ENCODE measurements at places on chromosomes 6 and 20.

GRCh38 chr6:126266664-126267063 lies 73.3 kb upstream of the CENPW start:
- no peak for DNase-seq

DNA sequence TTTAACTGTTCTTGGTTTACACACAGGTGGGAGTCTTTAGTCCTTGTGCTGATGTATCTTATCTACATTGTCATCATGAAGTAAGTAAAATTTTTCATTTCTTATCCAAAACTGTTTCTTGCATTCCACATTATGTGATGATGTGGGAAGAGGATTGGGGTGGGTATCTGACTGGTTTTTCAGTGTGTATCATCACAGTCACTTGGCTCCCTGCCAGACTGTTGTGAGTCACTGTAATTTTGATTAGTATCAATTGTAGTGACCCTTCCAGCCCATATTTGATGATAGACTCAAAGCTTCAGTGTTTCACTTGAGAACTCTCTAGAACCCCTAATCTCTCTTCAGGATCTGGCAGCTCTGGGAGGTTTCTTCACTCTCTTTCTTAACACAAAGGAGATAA lies 84.5 kb upstream of the RIN2 start:
- no peak for DNase-seq

DNA sequence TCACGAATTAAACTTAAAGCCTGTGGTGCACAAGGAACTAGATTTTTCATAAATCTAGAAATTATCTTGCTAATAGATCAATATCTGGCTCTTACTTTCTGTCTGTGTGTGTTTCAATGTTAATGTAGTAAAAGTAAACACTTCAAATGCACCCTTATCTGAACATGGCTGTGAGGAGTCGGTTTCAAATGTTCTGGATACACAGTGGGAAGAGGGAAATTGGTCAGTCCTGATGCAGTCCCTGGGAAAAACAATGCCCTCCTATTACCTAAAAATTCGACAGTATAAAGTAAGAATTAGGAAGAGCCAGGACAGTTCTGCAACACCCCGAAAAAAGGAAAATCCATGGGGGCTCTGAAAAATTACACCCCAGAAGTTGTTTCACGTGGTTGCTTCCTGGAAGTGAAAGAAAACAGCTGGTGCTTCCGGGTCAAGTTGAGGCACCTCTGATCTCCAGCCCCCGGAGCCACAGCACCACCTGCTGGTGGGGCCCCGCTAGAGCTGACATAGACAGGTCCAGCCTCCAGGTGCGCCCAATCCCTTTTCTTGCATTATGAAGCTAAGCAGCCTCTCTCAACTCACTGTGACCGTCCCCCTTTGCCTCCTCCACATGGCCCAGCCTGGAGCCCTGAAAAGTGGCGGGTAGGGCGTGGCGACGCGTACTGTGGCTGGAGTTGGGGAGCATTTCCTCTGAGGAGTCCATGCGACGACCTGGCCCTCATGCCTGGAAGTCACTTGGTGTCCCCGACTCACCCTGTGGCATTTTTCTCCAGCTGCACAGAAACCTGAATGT lies 8.3 kb downstream of the SEMG2 start:
- DNase-seq: peak; percentile 5

GRCh38 chr6:160882006-160882405 lies 109.6 kb upstream of the MAP3K4 start:
- no peak for DNase-seq

DNA sequence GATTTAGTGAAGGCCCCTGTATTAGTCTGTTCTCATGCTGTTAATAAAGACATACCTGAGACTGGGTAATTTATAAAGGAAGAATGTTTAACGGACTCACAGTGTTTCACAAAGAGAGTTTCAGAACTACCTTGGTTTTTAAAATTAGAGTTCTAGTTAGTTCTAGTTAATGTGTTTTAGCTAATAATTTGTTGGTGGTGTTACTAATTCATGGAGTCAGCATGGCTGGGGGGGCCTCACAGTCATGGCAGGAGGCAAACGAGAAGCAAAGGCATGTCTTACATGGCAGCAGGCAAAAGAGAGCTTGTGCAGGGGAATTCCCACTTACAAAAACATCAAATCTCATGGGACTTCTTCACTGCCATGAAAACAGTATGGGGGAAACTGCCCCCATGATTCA lies 12.0 kb upstream of the SLC17A3 start:
- no peak for DNase-seq

GRCh38 chr20:50120935-50121693 lies 8.2 kb upstream of the UBE2V1 start:
- DNase-seq: peak; percentile 75

- no peak for DNase-seq
These were observed 41.8 kb upstream of the F13A1 start for GRCh38 chr6:6362056-6362840.

DNA sequence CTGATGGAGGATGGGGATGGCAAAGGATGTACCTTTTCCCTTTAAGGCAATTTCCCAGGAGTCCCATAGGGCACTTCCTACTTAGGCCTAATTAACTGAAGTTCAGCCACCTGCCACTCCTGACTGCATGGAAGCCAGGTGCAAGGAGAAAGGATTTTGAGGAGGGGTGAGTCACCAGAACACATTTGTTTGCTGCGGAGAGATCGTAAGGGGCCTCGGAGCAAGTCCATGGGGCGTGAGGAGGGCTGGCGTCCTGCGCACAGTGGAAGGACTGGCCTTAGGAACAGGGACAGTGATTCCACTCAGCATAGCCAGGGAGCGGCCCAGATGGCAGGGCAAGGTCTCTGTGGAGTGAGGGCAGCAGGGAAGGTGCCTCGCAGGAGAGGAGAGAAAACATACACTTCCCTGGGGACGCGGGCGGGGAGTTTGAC lies 11.8 kb upstream of the MAP1LC3A start:
- DNase-seq: no peak

GRCh38 chr6:84258866-84259265 lies 31.4 kb upstream of the CEP162 start:
- no peak for DNase-seq

DNA sequence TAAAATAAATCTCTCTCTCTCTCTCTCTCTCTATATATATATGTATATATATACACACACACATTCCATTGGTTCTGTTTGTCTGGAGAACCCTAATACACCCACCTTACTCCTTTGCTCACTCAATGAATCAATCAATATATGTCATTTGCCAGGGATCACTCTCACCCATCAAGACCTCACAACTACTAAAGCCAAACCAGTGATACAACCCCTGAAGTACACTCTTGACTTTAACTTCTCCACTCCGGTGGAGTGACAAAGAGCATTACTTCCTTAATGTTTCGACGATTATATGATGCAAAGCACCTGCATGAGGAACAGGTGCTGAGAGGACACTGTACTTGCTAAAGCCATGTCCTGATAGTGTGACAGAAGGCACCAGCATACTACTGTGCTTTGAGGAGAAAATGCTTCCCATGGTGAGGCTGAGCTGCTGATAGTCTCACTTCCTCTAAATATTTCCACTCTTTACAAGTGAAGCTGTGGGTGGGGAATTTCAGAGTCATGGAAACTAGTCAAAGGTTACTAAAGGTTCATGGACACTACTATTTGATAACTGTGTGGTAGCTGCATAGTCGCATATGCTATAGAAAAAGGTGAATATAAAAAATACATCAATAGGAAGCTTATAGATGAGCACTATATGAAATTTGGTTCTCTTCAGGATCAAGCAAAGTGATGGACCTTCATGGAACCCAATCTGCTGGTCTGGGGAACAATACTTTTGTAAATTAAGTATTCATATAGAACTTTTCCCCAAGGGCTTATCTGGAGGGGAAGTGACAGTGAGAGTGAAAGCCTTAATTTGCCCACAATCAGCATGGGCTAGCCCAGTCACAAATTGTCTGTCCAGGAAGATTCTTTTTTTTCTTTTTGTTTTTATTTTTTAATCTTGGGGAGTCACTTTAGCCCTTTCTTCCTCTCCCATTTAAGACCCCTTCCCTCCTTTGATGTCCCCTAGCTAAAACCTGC lies 141.9 kb upstream of the NEDD9 start:
- DNase-seq: no peak

GRCh38 chr6:4916954-4917561 lies 86.8 kb downstream of the RPP40 start:
- DNase-seq: no peak

DNA sequence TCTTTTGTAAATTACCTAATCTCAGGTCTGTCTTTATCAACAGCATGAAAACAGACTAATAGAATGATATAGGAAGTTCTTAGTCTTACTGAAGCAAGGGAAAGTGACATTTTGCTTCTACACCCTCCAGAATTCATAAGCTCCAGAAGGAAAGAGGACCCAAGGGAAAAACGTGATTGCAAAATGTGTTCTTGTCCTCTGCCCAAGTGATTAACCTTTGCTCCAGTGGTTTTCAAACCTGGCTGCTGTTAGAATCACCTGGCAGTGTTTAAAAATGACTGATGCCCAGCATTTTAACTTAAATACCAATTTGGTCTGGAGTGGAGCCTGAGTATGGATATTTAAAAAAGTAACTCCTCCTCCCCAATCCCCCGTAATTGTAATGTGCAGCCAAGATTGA lies 191.4 kb downstream of the SLC16A10 start:
- DNase-seq: no peak

- DNase-seq: no peak
These were observed 89.3 kb upstream of the SLC22A23 start for GRCh38 chr6:3546121-3546520.

DNA sequence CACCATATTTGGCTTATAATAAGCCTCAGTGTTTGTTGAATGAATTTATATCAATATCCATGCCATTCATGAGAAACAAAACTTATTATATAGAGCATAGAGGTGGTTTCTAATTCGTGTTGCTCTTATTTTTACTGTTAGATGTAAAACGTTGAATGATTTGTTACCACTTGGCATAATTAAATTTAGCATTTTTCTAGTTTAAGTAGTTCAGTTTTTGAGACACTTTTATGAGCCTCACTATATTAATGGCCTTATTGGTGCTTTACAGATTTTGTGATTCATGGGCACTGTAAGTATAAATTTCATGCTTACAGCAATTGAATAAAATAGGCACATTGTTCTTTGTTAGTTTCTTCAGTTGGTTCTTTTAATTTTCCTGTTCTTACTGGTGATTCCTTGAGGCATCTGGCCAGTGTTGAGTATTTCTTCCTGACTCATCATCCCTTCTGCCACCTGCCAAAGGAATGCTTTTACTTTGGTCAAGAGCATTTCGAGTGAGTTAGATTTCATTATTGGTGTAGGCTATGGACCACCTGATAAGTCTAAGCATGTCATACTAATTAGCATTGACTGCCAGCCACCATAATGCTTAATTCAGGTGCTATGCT lies 34.8 kb downstream of the CDKAL1 start:
- no peak for DNase-seq

- DNase-seq: no peak
These were observed 9.5 kb upstream of the DTNBP1 start for GRCh38 chr6:15672291-15672690.

DNA sequence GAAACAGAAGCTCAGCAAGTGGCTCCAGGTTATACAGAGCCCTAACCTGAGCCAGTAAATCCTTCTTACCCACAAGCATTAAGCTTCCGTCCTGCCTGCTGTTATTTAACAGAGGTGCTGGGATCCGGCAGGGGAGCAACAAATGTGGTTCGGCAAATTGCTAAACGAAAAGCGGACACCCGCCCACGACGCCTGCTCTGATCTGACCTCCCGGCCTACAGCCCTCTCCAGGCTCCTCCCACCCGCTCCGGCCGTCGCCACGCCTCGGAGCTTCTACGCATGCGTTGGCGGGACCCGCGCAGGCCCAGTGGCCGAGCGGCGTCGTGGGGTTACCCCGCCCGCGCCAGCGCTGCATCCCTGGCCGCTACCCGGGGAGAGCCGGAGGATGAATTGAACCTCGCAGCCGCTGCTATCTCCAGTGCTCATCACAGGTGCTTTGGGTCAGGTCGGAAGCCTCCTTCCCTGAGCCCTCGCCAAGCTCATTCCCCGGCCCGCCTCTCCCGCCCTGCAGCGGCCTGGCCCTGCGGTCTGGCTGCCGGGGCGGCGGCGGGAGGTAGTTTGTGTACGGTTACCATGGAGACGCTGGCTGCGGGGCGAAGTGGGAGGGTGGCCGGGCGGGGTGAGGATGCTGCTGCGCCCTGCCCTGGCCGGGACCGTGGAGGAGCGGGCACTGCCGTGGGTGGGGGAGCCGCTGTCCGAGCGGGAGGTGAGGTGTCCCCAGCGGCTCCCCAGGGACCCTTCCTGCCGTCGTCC lies at the start of gene ARMC2:
Gene ARMC2 (plus strand): TSS at position 307 of the 753 bp plus-strand sequence. CDS start 5,846 bp downstream, outside the sequence.
- peak; percentile 90 for DNase-seq

- no peak for DNase-seq
These were observed 221.5 kb upstream of the DEFB112 start for GRCh38 chr6:50271266-50271665.

GRCh38 chr20:56453352-56453751 lies 15.1 kb upstream of the RTF2 start:
- no peak for DNase-seq

DNA sequence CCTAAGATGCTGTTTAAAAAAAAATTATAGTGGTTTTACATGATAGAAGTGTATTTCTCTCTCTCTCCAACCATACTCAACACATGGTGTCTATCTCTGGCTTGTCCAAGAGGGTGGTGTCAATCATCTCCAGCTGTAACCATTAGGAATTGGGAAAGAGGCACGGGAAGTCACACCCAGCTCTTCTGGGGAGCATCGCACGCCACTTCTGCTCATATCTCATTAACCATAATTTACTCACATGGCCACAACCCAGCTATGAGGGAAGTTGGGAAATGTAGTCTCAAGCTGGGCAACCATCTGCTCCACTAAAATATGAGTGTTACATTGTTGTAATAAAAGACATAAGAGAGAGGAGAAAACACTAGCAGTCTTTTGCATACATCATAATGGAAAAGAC lies 30.4 kb upstream of the TSHZ2 start:
- no peak for DNase-seq

GRCh38 chr20:47118641-47119040 lies 224.0 kb downstream of the EYA2 start:
- DNase-seq: no peak

DNA sequence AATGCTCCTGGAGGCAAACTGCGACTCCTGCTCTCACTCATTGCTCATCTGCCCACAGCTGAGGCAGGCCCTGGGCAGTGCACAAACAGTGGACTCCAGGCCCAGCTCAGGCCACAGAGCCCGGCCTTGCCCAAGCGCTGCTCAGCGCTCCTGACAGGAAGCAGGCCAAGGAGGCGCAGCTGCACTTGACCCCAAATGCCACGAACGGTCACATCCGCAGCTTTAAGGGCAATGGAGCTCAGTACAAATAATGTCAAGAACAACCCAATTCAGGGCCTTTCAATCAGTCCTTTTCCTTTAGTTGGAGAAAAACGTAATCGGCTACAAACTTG lies 33.8 kb downstream of the RRBP1 start:
- no peak for DNase-seq

- DNase-seq: no peak
These were observed 1.5 kb downstream of the TNFRSF21 start for GRCh38 chr6:47308198-47308517.

Data from CD4-positive, alpha-beta T cell treated with Interleukin-12 subunit alpha and Interleukin-12 subunit beta, for 1 hour (primary cell).